ENCODE measurements at places on chromosomes 6 and 20.

DNA sequence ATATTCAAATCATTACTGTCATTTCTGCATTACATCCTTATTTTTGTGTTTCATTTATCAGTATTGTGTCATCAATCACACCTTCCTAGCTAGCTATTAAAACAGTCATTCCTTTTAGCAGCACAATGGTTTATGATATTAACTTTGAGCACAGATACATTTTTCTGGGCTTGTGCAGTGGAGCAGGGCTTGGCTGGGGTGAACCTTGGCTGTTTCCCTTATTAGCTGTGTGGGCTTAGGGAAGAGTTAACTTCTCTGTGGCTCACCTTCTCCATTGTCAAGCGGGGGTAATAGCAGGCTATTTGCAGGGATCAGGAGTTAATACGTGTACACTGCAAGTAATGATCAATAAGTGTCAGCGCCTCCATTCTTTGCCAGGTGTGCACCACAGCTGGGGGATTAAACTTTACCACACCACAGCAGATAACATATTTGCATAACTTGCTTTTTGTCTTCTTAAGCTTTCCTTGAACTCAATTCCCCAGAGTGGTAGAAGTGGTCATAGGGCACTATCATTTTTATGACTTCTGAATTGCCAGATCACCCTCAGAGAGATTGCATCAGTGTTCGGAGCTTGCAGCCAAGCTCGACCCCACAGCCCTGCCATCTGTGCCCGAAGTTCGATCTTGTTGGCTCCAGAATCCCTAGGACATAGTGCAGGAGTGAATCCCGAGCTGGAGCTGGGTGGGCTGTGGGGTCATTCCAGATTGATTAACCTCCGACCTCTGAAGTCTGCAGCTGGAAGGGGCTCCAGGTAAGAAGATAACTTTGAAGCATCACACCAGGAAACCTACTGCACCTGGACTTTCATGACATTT, 1.5 kb upstream of the PYGB start:
- no peak for DNase-seq

- DNase-seq: no peak
Observed at GRCh38 chr6:116461932-116462885, 1.0 kb downstream of the CALHM6 start.

DNA sequence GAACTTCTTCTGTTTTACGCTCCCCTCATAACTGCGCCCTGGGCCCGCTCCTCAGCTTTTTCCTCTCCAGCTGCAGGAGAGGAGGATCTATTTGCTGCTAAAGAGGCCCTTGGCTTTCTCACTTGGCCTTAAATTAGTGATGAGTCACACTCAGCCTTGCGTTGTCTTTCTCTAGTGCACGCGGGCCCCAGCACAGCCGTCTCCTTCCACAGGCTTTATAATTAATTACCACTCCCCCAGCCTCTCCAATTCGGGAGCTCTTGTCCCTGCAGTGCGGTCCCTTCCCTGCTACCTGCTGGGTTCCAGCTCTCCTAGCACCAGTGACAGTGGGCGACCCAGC, 25.2 kb downstream of the PACSIN1 start:
- no peak for DNase-seq

DNA sequence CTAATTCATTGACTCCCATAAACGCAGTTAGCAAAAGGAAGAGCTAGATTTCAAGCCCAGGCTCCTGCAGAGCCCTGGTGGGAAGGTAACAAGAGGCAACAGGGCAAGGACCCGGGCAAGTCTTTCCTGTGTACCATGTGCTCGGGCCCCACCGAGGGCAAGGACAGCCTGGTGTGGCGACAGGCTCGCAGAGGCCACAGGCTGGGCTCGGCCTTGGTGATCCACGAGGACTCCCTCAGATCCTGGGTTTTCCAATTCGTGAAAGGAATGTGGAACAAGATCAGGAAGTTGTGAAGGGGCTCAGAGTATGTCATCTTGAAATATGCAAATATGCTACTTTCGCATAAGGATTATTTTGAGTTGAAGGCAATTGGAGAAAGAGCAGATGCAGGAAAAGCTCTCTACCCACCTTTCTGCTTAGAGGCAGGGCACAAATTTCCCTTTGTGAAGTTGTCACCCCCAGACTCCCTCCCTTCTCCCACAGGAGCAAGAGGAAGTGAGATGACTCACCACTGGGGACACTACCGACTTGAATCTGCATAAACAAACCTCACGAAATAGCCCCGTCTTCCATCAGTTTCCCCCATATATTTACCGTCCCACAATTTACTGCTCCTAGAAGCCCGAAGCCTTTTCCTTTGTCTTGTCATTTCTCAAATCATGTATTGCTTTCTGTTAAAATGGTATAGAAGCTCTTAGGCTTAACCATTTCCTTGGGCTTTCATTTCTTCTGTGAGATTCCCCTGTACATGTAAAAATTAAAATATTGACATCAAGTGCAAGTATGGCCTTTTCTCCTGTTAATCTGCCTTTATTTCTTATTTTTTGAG, 79.0 kb downstream of the PSMG4 start:
- no peak for DNase-seq

DNA sequence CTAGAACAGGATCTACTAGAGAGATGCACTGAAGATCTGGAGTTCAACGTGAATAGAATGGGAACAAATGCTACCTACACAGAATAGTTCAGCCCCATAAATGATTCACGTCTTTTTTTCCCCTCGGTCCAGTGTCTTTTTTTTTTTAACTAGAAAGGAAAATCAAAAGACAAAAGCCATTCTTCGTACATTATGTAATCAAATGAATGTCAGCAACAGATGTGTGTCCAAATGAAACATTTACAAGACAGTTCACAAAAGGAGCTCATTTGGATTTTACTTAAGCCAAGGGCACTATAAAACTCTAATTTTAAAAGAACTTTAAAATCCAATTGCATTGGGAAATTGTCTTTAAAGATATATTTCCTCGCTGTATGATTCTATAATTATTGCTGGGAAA, 42.4 kb downstream of the FAM184A start:
- DNase-seq: no peak

DNA sequence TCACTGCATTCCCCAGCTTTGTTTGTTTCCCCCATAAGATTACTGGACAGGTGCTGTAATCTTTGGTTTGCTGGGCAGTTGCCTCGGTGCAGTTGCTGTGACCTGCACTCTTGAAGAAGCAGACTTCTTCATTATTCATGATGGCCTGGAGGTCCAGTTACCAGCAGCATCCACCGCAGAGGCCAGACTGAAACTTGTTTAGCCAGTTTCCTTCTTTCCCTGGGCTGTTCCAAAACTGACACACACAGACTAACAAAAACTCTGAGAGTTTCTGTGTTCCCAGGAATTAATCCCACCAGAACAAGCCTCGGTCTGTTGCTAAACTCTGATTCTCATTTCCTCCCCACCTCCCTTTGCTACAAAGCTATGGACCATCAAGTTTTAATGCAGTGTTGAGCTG, 144.1 kb downstream of the QRSL1 start:
- DNase-seq: no peak

DNA sequence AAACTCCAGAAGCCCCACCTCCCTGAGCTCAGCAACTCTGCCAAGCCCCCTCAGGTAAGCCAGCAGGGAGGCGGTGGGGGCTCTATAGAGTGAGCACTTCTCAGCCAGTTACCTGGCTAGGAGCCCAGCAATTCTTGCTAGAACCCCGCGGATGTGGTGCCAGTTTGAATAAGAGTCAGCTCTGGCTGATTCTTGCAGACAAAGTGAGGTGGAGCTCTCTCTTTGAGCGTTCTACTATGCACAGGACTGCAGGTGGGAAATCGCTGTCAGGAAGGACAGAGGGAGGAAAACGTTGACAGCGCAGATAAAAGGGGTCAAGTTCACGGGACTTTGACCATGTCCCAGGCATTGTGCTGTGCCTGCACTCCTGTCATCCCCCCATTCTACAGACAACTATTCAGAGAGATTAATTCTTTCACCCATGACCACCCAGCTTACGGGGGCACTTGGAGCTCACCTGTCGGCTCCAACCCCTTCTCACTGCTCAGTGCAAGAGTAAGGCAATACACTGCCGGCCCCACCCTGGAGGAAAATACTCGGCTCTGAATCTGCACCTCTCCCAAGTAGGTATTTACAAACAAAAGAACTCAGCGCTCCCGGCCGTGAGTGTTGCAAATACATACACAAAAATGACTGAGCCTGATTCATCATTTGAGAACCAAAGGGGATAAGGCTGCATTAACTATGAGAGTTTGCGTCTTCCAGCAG, 92.9 kb downstream of the ANKRD60 start:
- no peak for DNase-seq

Data from BJ (cell line).